ENCODE measurements at places on chromosomes 13 and 19. TPM values are rescaled to one million over a fixed set of nuclear protein-coding genes. Genes with fewer than 3 reads are reported as not detected.

DNA sequence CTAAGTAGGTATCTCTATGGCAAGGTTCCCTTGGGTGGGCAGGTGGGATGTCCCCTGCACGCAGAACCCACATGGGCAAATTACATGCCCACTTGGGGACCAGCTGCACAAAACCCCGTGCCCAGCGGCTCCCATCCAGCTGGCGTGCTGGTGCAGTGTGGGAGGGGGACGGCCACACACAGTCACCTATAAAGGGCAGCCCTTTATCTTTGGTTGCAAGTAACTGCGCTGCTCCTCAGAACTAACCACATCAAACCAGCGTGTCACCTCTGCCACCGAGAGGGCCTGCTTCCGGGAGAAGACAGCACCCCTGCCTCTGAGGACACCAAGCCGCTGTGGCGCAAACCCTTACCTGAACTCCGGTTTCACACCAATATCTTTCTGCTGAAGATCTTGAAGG is 32.2 kb downstream of the ANKRD27 start:
- DNase-seq = no peak

Gene PLA2G4C
- 2.5 TPM for total RNA-seq

- DNase-seq = no peak
Measured at GRCh38 chr13:29109987-29110386, 289.8 kb downstream of the MTUS2 start.

DNA sequence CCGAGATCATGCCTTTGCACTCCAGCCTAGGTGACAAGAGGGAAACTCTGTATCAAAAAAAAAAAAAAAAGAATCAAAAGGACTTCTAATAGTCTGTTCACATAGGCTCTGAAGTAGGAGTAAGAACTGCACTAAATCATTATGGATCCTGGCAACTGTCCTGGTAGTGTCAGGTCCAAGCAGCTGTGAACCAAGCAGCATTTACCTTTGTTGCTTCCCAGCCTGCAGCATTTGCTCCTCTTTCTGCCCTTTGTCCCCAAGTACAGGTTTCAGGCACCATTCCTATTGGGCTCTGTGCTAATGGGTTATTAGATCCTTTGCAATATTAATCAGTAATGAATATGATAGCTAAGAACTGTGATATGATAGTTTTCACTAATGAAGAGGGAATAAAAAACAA is 77.4 kb upstream of the NBEA start:
- no peak for DNase-seq

DNA sequence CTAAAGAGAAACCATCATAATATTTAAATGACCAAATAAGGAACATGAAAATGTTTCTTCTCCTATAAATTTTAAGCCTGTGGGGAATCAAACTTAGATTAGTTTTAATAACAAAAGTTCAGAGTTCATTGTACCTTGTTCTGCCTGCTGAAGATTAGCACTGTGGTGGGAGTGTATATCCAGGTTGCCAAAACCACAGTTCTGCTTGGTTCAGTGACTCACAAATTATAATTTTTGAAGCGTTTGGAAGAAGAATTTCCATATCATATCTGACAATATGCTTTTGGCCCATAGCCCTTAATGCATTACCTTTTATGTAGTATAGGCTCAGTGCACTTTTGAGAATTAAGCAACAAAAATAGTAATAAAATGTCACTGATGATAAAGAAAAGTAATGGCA is 545.2 kb downstream of the GPC6 start:
- no peak for DNase-seq

- DNase-seq = no peak
Measured at GRCh38 chr13:34941436-34941834, 635 bp upstream of the NBEA start.

DNA sequence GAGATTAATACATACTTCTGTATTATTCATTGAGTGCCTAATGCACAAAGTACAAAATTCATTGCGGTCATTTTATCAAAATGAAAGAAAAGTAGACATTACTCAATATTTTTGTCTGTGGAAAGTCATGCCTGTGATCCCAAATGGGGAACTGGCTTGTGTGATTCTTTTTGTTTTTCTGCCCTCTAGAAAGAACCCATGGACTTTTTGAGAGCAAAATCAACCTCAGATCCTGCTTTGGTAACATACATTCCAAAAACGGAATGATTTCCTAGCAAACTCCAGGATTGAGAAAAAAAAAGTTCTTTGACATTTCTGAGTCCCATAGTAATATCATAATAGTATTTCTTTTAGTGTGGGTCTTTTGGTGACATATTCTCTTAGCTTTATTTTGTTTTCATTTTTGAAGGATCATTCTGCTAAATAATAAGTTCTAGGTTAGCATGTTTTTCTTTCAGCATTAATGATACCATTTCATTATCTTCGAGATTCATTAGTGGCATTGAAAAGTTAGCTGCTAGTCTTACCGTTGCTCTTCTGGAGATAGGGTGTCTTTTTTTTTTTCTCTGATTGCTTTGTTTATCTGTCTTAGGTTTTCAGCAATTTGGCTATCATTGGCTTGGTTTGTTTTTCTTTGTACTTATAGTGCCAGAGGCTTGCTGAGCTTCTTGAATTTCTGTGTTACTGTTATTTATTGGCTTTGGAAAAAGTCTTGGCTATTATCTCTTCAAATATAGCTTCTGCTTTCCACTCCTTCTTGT is 102.4 kb upstream of the CSNK1A1L start:
- DNase-seq = no peak

- DNase-seq = peak; percentile 90
Measured at GRCh38 chr19:42423462-42424344, 3.5 kb downstream of the LIPE start.

- DNase-seq = peak; percentile 54
Measured at GRCh38 chr19:995051-995827, 5.0 kb upstream of the GRIN3B start.

Gene ZNF793
- 19.4 TPM for total RNA-seq

GRCh38 chr13:80010286-80010831 is 330.6 kb downstream of the SPRY2 start:
- no peak for DNase-seq

Gene DAND5
- 0.44 TPM for total RNA-seq

Gene PSG7
- not detected for total RNA-seq

DNA sequence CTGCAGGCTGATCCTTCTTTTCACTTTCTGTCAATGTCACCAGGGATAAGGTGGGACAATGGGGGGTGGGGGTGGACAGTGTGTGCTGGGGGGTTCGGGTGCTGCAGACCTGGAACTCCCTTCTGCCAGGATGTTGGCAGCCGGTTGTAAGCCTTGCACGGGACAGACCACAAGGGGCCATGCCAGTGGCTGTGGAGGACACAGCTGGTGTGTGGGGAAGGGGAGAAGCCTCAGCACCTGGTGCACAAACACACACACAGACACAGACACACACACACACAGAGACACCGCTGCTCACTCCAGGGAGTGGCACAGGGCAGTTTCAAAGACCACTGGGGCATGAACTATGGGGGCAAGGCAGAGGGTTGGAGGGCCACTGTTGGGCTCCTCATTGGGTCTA is 3.6 kb downstream of the F2RL3 start:
- DNase-seq = no peak

DNA sequence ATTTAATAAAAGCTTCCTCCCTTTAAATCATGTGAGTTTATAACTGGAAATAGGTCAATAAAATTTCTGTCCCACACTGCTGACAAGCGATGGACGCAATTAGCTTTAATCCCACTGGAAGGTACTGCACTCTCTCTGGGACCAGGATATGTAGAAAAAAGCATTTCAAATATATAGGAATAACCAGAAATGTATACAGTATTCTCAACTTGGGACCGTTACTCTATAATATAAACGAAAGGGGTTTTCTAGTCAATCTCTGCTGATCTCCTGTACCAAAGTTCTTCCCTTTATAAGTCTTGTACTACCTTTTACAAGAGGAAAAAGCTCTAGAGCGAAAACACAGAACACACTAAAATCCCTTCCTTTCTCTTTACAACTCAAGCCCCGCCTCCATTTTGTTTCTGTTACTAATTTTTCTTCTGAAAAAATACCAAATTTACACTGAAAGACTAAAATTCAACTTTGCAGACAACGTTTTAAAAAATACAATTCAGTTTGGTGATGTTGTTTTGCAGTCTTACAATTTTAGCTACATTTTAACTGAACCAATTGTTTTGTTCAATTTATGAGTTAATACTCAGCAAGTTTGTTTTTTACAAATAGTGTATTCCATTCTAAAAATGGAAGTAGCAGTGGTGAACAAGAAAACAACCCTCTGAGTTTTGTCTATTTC is 1.7 kb upstream of the USPL1 start:
- DNase-seq = no peak

Gene IL12RB1
- not detected for total RNA-seq

Gene VSTM2B
- total RNA-seq = 16.6 TPM

Gene SH2D3A
- total RNA-seq = 0.32 TPM

Gene SUGT1
- 57.9 TPM for total RNA-seq

Gene ZNF541
- not detected for total RNA-seq

- no peak for DNase-seq
Measured at GRCh38 chr13:42211704-42212464, 60.1 kb upstream of the AKAP11 start.

- DNase-seq = no peak
Measured at GRCh38 chr19:50725218-50725910, 2.2 kb downstream of the CLEC11A start.

DNA sequence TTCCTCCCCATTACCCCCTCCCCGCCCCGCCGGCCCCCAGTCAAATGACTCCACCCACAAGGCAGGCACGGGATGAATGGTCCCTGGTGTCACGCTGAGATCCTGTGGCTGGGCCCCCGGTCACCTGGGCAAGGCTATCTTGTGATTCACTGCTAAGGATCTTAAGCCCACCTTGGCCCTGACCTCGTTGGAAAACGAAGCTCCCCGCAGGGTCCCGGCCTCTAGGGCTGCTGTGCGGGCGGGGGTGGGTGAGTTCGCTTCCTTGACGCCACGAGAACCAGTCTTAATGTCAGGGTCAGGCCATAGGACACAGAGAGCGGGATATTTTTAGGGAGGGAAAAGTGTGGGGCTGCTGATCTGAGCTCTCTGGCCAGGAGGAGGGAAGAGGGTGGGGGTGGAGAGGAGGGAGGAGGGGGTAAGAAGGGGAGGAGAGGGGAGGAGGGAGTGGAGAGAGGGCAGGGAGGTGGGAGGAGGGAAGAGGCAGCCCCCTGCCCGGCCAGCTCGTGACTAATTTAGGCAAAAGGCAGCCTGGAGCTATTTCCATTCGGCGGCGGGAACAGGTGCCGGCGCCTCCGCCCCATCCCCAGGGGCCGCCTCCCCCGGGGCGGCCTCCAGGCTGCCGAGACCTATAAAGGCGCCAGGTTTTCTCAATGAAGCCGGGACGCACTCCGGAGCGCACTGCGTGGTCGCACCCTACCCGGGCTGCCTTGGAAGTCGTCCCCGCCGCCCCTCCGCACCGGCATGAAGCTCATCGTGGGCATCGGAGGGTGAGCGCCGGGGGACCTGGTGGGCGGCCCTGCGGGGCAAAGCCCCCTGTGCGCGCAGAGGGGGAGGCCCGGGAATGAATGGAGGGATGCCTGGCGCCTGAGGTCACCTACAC is at the start of gene NMRK2:
TSS of gene NMRK2 (plus strand) at position 139 of the 880 bp plus-strand sequence. CDS start at position 742, 603 bp downstream.
- peak; percentile 51 for DNase-seq

DNA sequence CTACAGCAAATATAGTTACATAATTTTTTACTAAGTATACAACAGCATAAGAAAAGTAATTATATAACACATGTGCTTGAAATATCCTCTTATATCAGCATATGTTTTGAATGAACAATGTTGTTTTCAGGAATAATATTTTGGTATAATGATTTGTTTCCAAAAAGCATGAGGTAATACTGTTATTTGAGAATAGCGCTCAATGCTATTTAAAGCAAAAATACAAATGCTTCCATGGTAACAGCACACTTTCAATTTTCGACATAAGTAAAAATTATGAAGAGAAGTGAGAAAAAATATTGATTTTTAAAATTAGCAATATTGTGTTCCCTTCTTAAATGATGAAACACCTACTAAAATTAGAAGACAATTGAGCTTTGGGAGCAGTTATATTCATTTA is 715.9 kb upstream of the ATXN8OS start:
- DNase-seq = no peak

Gene ACER1
- total RNA-seq = not detected

DNA sequence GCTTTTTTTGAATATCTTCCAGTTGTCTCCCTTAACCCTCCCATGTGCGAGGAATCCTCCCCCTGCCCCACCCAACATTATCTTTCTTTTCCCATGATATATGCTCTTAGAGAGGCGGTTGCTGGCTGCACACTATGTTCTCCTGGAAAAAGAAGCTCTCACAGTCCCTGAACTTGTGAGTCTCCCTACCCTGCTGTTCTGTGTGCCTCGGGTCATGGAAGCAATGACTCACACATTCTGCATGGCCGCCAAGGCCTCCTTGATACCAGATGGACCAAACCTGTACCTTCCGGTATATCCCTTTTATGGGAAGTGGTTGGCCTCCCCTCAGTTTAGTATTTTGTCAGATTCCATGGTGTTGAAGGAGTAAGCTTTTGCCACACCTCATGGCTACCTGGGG is 705.4 kb downstream of the SLITRK6 start:
- DNase-seq = no peak

GRCh38 chr13:49308921-49309408 is 61.2 kb downstream of the CDADC1 start:
- no peak for DNase-seq

DNA sequence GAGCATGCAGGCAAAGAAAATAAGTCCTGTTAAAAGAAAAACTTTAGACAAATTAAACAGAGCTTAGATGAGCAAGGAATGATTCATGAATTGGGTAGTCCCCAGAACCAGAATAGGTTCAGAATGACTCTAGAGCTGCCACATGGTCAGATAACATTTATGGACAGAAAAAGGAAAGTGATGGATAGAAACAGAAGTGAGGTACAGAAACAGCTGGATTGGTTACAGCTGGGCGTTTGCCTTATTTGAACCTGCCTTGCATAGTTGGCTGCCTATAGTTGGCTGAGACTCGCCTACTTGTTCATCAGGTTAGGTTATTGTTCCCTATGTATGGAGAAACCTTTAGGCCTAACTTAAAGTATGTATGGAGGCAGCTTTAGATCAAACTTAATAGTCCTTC is 35.4 kb downstream of the WDFY2 start:
- no peak for DNase-seq

- DNase-seq = no peak
Measured at GRCh38 chr13:45781553-45782326, 69.8 kb downstream of the SIAH3 start.

DNA sequence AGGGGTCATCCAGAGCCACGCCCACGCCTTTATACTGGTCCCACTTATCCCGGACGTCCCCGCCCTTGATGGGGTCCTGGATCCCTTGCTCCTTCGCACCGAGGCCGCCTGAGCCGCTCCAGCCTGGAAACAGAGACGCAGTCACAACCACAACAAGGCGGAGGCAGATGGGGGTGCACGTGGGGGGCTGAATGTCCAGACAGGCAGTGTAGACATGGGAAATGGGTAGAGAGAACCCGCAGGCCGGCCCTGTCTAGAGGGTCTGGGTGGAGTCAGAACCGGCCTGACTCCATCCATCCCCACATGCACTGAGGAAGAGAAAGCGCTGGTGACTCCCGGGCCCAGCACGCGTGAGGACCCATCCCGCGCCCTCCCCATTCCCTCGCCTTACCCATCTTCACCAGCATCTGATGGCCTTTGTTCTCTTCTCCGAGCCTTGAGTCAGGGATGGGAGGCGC is 23.0 kb downstream of the CHERP start:
- no peak for DNase-seq

DNA sequence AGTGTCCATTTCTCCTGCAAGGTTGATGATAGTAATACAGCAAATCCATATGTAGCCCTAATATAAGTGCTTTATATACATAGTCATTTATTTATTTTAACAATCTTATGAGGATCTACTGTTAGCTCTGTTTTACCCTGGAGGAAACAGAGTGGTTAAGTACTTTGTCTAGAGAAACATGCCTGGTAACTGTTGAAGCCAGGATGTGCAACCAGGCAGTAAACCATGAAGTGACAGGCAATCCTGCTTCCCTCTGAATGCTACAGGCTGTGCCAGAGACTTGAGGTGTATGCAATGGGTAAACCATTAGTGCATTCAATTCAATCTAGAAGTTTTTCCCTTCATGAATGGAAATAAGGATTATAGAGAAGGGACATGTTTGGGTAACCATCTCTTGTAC is 911.0 kb downstream of the PCDH17 start:
- DNase-seq = no peak

All from glutamatergic neuron (in vitro differentiated cells).